ENCODE measurements at places on chromosomes 16 and 17. TPM values are rescaled to one million over a fixed set of nuclear protein-coding genes. Genes with fewer than 3 reads are reported as not detected.

Gene CALB2
- 0.16 TPM for polyA plus RNA-seq

Gene PRCD
- polyA plus RNA-seq, result 0.21 TPM

Gene MARVELD3
- not detected for polyA plus RNA-seq

Gene HOXB1
- not detected for polyA plus RNA-seq

Gene TBX4
- 3.7 TPM for polyA plus RNA-seq

Gene CCL16
- polyA plus RNA-seq, result not detected

Gene ZNF629
- polyA plus RNA-seq, result 4.6 TPM

Gene MGAT5B
- polyA plus RNA-seq, result 0.23 TPM

Gene HIGD1B
- polyA plus RNA-seq, result not detected

Gene BCO1
- not detected for polyA plus RNA-seq

Gene CHD9NB
- 0.71 TPM for polyA plus RNA-seq

Gene KRT32
- 0.38 TPM for polyA plus RNA-seq

Gene NPIPB6
- 0.34 TPM for polyA plus RNA-seq

Gene TNS4
- polyA plus RNA-seq, result 0.12 TPM

Gene IGF2BP1
- 3.7 TPM for polyA plus RNA-seq

Gene CPNE7
- 7.1 TPM for polyA plus RNA-seq

Gene PTX4
- not detected for polyA plus RNA-seq

Measured in BJ (cell line).